ENCODE measurements at places on chromosomes 13 and 19.

DNA sequence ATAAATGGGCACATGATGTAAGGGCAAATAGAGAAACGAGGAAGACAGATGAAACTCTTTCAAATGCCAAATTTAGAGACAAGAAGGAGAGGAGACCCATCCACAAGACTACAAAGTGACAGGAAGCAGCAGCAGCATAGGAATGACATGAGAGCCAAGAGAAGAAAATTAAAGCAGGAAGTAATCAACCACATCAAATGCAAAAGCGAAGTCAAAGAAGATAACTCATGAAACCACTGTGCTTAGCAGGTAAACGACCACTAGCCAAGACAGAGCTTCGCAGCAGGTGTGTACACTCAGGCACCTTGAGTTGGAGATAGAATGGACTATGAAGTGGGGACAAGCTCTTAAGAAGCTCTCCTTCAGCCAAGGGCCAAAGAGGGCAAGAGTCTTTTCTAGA is 64.1 kb downstream of the KLF12 start:
- DNase-seq: no peak

DNA sequence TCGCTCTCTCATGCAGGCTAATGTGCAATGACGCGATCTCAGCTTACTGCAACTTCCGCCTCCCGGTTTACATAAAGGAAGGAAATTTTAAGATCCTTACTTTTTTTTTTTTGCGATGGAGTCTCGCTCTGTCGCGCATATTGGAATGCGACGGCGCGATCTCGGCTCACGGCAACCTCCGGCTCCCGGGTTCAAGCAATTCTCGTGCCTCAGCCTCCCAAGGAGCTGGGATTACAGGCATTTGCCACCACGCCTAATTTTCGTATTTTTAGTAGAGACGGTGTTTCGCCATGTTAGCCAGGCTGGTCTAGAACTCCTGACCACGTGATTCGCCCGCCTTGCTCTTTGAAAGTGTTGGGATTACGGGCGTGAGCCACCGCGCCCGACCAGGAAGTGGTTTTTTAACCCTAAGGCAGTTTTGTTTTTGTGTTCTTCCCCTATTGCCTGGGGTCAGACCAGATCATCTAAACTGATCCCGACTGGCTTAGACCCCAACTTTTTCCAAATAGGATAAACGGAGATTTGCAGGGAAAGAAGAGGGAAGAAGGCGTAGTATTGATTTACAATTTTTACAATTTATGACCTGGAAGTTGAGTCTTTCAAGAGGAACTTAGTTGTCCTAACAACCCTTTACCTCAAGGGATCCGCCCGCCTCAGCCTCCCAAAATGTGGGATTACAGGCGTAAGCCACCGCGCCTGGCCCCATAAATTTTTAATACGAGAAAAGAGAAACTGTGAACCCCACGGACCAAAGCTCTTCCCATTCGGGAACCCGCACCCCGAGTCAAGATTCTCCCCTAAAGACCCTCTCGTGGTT is 142.0 kb downstream of the ZNF737 start:
- peak; percentile 69 for DNase-seq

DNA sequence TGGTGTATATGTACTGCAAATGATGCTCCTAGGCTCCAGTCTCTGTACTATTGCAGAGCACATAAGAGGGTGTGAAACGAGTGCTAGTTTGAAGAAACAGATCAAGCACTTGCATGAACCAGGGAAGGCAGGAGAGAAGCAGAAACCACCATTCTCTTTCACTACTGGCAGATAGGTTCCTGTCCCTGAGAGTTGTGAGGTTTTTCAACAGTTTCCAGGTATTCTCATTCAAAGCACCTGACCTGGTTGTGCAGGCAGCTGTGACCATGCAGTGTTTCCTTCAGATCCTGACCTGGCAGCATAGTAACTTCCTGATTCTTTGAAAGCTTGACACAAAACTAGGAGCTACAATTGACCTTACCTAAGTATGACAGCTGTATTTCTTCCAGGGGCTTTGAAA is 164.9 kb downstream of the UFM1 start:
- no peak for DNase-seq

DNA sequence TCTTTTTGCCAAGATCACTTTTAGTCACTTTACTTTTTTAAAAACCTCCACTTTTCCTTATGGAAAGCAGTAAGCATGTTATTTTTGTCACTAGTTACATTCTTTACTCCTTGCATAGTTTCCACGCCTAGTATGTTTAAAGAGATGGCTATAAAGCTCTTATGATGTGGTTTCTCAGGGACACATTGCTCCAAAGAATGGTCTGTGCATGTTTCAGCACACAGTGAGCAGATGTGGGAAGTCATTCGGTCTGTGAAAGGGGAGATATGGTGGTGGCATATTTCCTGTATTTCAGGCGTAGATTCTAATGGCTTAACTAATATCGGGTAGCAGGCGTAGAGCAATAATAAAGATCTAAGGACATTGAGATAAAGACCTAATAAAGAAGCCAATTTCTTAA is 180.7 kb downstream of the SLITRK6 start:
- DNase-seq: no peak

GRCh38 chr13:61722119-61722518 is 306.5 kb upstream of the PCDH20 start:
- no peak for DNase-seq

- peak; percentile 51 for DNase-seq
These were observed 1.8 kb downstream of the ZNF114 start for GRCh38 chr19:48271531-48272151.

GRCh38 chr19:28764066-28764465 is 448.9 kb downstream of the UQCRFS1 start:
- DNase-seq: no peak

DNA sequence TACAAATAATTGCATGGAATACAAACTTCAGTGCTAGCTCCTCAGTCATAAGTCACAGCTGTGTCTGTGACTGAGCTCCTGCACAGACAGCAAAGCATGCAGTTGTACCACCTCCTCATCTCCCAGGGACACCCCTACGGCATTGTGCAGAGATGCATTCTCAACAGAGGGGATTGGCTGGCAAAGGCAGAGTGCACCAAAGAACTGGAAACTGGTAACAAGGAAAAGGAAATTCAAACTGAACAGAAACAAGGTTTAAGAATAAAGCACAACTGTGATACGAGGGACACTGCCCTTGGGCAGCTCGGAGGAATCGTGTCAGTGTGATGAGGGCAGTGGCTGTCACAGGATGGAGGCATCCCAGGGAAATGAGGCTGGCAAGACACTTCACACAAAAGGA is 126.1 kb upstream of the SOX1 start:
- no peak for DNase-seq

DNA sequence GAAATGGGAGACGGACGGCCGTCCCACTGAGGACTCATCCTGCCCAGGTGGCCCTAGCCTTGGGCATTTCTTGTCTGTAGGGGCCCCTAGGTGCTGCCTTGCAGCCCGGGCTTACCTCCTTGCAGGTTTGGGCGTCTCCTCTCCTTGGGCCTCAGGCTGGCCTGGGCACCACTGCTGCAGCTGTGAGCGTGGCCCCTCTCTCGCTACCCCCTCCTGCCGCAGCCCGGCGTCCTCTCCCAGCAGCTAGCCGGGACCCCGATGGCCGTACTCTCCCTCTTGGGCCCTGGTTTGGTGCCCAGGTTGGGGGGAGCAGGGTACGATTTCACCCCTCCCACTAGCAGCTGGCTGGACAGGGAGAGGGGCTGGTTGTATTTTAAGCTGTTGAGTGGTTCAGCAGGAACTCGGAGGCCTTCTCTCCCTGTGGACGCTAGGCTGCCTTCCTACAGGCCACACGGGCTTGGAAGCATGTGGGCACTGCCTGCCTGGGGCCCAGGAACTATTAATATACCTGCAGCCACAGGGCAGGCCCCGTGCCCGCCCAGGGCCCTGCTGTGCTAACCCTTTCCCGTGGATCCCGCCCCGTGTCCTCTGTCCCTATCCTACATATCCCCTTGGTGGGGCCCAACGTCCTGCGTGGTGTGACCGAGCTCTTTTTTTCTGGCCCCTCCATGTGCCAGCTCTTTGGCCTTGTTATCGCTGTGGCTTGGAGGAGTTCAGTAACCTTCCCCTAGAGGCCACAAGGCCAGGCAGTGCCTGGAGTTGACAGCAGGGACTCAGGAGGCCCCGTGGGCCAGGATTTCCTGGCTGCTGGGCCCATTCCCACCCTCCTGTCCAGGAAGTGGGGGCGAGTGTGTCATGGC is 11.7 kb downstream of the NDUFB7 start:
- DNase-seq: no peak

DNA sequence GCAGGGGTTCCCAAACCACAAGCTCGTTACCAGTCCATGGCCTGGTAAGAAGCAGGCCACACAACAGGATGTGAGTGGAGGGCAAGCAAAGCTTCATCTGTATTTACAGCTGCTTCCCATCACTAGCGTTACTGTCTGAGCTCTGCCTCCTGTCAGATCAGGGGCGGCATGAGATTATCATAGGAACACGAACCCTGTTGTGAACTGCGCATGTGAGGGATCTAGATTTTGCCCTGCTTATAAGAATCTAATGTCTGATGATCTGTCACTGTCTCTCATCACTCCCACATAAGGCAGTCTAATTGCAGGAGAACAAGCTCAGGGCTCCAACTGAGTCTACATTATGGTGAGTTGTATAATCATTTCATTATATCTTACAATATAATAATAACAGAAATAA is 677.4 kb upstream of the SLITRK6 start:
- no peak for DNase-seq

- DNase-seq: no peak
These were observed 3.7 kb downstream of the TMED1 start for GRCh38 chr19:10831987-10832938.

DNA sequence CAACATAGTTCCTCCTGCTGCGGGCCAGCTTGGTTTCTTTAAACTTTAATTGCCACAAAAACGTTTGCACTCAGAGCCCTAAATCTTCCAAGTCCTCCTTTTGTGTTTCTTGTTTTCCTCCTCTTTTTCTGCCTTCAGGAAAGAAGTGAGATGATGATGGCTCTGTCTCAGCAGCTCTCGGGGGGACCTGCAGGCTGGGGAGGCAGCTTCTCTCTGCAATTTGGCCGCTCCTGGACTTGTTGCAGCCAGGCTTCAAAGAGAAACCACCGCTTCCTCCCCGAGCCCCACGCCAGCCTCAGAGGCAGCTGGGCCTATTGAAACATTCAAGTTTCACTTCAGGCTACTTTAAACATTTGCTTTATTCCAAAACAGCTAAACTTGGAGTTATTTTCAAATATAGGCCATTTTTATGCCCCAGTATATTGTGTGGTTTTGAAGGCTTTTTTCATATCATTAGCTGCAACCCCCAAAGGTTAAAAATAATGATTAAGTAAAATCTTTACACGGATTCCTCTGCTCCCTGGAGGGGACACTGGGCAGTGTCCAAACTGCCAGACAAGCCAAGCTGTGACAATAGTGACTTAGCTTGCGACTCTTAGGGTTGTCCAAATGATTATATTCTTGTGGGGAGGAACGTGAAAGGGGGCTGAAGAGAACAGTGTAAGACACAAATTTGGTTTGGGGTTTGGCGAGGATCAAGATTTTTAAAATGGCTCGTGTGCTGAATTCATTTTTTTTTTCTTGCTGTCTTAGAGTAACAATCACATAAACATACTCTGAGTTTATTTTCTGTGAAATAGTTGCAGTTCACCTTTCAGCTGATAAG is 330.8 kb downstream of the DLEU7 start:
- peak; percentile 57 for DNase-seq

- no peak for DNase-seq
These were observed 1.1 kb downstream of the TPT1 start for GRCh38 chr13:45339867-45340266.

DNA sequence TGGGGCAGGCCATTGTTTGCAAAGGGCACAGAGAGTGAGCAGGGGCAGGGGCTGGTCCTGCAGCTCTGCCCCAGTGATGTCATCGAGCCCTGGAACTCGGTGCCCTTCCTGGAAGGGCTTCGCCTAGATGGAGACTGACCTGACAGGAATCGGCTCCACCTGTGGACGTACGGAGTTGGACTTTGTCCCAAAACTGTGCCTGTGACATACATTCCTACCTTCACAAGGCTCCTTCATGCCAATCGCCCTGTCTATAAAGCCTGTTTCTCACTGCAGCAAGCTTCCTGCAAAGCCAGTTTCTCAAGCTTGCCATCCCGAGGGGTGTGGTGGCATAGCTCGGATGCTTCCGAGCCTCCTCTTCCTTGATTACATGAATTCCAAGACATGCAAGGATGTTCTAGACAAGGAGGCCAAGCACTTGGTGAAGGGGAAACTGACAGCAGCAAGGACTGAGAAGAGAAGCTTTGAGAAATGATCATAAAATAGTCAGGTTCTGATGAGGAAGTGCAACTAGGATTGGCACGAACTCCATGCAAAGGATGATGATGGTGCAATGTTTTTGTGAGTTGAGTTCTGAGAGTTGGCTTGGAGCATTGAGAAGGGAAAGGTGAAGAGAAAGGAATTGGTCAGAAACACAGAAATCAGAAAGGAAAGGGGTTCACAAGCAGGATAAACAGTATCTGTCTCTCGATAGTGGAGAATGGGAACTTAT is 73.6 kb upstream of the STK24 start:
- DNase-seq: no peak

DNA sequence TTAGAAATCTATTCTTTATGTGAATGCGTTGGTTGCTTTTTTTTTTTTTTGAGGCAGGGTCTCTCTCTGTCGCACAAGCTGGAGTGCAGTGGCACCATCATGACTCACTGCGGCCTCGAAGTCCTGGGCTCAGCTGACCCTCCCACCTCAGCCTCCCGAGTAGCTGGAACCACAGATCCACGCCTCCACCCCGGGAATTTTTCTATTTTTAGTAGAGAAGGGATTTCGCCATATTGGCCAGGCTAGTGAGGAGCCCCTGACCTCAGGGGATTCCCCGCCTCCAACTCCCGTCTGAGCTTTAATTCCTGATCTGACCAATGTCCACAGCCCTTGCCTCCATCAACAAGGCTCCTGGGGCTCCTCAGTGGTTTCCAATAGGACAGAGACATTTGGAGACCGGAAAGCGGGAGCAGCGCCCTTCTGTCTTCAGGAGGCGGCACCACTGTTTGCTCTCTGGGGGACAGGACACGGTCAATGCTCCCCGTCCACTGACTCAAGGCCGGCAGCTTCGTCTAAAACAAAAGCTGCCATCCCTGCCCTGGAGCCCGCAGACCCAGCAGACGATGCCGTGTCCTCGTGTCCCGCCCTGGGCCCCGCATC is 503 bp downstream of the TUBA3C start:
- DNase-seq: no peak

DNA sequence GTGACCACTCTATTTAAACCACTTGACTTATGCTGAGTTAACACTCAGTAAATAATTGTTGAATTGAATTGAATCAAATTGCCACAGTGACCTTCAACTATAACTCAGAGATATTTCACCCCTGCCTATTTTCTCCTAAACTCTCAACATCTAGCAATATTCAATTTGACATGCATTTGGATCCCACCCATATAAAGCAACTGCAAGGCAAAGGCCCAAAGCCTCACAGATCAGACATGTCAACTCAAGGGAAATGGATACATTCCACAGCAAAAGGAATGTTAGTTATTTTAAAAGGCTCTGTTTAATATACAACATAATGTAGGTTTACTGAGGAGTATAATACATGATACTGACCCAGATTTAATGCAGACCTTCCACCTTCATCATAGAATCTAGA is 107.4 kb downstream of the KCTD12 start:
- peak; percentile 43 for DNase-seq

GRCh38 chr13:93292366-93292765 is 65.8 kb downstream of the GPC6 start:
- DNase-seq: no peak

GRCh38 chr19:325937-326565 is 18.5 kb downstream of the MIER2 start:
- no peak for DNase-seq

- DNase-seq: no peak
These were observed 4.4 kb upstream of the TUBA3C start for GRCh38 chr13:19185865-19186645.

GRCh38 chr19:38032951-38033350 is 125.9 kb downstream of the SIPA1L3 start:
- DNase-seq: peak; percentile 56

GRCh38 chr13:84025824-84026223 is 143.6 kb upstream of the SLITRK1 start:
- no peak for DNase-seq
